ENCODE measurements at places on chromosomes 13 and 19.

- no peak for DNase-seq
Observed at GRCh38 chr13:25167382-25168174, 4.5 kb downstream of the AMER2 start.

DNA sequence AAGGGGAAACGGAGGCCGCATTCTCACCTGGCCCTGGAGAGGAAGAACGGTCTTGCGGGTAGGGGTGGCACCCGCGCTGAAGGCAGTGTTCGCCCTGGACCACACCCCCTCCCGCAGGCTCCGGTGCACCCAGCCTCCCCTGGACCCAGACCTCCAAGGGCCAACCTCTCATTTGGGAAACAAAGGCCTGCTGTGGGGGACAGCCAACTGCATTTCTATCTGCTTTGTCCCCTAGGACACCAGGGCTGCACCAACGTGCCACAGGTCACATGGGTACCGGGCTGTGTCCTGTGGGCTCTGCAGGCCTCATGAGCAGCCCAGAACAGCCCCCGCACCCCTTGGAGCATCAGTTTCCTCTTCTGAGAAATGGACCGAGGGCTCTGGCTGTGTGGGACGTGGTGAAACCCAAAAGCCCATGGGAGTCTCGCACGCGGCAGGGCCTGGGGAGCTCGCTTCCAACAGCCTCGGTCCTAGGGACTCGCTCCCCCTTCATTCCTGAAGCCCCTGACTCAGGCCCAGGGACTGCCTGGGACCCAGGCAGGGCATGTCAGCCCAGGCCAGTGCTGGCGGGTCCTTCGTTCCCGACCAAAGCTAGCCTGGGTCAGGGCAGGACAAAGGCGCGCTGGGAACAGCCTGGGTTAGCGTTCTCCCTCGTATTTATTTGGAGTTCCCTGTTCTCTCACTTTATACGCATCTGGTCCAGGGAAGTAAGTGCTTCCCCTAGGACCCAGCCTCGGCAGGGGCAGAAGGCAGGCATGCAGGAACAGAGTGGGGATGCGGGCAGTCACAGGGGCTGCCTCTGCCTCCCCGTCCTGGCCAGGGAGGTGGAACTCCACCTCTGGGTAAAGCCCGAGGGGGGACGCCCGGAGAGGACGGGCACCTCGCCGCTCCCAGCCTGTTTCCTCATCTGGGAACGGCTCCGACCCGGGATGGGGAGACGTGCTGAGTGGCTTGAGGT, 4.6 kb downstream of the TCF3 start:
- DNase-seq = no peak

- peak; percentile 98 for DNase-seq
Observed at GRCh38 chr19:45091031-45091923, 1.7 kb upstream of the PPP1R37 start.

DNA sequence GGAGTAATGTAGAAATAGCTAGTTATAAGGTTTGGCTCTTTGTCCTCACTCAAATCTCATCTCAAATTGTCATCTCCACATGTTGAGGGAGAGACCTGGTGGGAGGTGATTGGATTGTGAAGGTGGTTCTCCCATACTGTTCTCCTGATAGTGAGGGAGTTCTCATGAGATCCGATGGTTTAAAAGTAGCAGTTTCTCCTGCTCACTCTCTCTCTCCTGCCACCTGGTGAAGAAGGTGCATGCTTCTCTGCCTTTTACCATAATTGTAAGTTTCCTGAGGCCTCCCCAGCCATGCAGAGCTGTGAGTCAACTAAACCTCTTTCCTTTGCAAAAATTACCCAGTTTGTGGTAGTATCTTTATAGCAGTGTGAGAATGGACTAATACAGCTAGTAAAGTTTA, 849.4 kb downstream of the DACH1 start:
- DNase-seq = no peak

DNA sequence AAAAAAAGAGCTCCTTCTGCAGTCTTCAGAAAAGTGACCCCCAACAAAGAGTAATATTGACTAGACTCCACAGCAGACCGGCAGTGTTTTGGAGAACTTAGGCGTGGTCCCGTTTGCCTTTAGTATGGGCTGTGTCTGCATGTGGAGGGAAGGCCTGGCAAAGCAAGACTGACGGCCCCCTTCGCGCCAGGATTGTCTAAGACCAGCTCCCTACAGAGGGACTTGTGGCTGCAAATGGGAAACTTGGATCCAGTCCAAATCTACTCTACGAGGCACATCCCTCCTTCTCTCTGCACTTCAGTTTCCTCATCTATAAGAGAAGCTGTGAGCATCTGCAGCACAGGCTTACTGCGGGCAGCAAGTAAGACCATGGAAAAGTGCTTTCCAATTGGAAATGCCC, 350.0 kb downstream of the ZNF536 start:
- no peak for DNase-seq

- peak; percentile 96 for DNase-seq
Observed at GRCh38 chr19:40576585-40577451, at the start of gene SHKBP1. Gene SHKBP1 (plus strand): TSS chr19:40576873. CDS start chr19:40576900, 27 bp downstream.

- no peak for DNase-seq
Observed at GRCh38 chr13:46572752-46573431, 19.9 kb downstream of the LRCH1 start.

GRCh38 chr19:44356383-44357111, at the start of gene ZNF112:
Gene ZNF112 (minus strand): TSS chr19:44356680. CDS start chr19:44340539, 16,141 bp downstream.
- DNase-seq = peak; percentile 96

DNA sequence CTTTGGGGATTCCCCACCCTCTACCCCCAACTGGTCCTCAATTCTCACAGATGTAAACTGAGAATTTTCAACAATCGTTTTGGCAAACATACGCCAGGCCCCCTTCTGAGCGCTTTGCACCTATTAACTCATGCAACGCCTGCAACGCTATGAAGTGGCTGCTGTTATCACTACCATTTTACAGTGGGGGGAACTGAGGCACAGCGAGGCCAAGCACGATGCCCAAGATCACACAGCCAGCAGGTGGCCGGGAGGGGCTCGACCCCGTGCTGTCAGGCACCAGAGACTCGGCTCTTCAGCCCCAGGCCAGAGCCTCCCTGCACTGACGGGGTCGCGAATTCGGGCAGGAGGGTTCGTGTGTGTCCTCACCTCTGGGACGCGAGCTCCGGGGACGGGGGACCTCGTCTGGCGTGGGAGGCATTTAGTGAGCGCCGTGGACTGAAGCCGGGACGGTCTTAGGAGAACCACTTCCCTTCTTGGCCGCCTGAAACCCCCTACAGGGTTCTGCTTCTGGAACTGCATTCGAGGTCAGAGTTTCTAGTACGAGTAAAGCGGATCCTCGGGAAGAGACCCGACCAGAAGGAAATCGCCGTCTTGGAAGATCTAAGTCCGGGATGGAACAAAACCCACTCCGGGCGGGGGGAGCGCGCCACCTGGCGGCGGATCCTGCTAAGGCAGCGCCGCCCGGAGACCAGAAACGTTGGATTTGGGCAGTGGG, 21.0 kb downstream of the ZNF114 start:
- peak; percentile 79 for DNase-seq
